ENCODE measurements at places on chromosomes 6 and 20. TPM values are rescaled to one million over a fixed set of nuclear protein-coding genes. Genes with fewer than 3 reads are reported as not detected.
A peak's percentile ranks its signal among the peaks of the same experiment; 100 is the strongest.

- DNase-seq, result no peak
Measured at GRCh38 chr6:134637282-134637681, 312.6 kb downstream of the ALDH8A1 start.

DNA sequence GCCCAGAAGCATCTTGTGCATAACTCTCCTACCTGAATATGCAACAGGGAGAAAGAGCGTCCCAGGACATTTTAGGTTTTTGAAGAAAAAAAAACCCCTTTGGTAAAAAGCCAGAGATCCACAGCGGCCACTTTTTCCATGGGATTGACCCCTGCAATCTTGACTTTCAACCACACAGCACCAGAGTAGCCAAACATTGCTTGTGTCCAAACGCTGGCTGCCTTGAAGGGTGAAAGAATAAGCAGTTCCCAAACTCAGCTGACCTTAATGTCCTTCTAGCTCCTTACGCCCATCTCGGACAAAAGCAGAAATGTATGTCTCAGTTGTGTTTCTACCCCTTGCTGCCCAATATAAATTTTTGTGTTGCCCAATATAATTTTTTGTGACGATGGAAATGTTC, 1.2 kb upstream of the MOG start:
- DNase-seq, result no peak

ANKEF1 gene
- total RNA-seq, result 7.7 TPM

DNA sequence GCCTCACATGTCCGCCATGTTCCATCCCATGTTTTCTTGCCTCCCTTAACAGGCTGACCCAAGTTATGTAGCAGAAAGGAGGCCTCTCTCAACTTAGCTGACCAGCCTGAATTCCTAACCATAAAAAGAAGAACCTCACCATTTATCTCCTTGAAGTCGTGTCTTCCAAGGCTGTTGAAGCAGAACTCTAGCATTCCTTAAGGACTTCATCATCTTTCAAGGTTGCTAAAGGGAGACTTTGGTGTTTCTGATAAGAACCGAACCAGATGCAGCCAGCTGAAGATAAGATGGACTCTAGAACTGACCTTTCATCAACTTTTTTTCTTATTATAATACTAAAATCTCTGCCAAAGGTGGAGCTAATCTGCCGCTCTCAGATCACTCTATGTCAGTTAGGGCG, 571.7 kb upstream of the SLC35B3 start:
- peak; percentile 35 for DNase-seq

DNA sequence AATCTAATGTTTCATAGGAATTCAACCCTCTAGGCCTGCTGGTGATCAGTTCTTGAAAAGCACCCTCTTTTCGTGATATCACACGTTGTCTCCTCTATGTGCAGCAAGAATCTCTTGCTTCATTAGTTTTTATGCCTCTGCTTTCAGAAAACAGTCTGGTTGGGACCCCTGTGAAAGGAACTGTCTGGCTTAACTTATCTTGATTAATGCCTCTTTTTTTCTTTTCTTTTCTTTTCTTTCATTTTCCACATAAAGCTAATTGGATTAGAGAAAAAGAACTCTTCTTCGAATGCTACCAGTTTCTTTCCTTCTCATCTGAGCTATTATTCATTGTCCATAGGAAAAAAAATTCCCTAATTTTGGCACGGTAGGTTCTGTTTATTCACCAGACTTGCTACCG, 21.3 kb downstream of the ZNF311 start:
- DNase-seq, result no peak

GRCh38 chr6:44603044-44603686, 215.7 kb downstream of the CDC5L start:
- DNase-seq, result no peak
